Inflammatory macrophage (primary cell): ENCODE measurements at places on chromosomes 16 and 17.

DNA sequence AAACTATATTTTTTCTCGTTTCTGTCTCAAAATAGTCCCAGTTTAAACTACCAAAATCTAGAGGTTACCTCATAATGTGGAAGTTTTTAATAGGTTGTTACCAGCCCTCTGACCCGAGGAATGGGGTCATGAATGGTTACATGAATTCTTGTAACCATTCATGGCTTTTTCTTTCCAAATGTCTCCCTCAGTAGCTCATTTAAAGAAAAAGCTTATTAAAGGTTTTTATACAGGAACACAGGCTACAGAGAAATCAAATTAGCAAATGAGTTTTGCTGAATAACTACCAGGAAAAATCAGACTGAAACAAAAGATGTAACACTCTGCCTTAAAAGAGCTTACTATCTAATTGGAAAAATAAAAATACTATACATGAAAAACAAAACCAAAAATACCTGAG is 63.4 kb downstream of the SMURF2 start:
- no peak for DNase-seq

GRCh38 chr16:7271486-7271885 is 61.2 kb upstream of the RBFOX1 start:
- no peak for DNase-seq

- DNase-seq = no peak
Observed at GRCh38 chr16:17395849-17396480, 74.8 kb downstream of the XYLT1 start.

GRCh38 chr16:26530584-26531289 is 536.0 kb upstream of the C16orf82 start:
- DNase-seq = no peak

GRCh38 chr16:89880477-89881367 is 7.3 kb downstream of the TCF25 start:
- DNase-seq = no peak

GRCh38 chr17:6910987-6911603 is 79.6 kb upstream of the TEKT1 start:
- peak; percentile 49 for DNase-seq

GRCh38 chr17:78676412-78677302 is 99.5 kb upstream of the DNAH17 start:
- DNase-seq = no peak

- DNase-seq = no peak
Observed at GRCh38 chr17:49053171-49053829, 56.1 kb downstream of the IGF2BP1 start.

DNA sequence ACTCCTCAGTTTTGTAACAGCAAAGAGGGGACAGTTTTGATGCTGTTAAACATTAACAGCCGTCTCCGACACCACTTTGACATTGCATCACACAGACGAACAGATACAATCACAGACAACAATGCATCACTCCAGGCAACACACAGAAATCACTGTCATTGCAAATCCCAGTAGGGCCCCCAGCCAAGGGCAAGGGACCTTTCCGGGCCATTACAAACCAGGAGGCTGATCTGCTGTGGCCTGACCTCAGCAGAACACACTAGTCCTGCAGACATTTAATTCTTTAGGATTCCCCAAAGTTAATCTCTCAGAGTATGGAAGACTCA is 136.2 kb upstream of the RCVRN start:
- no peak for DNase-seq

- no peak for DNase-seq
Observed at GRCh38 chr17:8941980-8942622, 23.4 kb downstream of the PIK3R5 start.

- DNase-seq = no peak
Observed at GRCh38 chr16:68355447-68356248, 44.8 kb downstream of the PRMT7 start.

DNA sequence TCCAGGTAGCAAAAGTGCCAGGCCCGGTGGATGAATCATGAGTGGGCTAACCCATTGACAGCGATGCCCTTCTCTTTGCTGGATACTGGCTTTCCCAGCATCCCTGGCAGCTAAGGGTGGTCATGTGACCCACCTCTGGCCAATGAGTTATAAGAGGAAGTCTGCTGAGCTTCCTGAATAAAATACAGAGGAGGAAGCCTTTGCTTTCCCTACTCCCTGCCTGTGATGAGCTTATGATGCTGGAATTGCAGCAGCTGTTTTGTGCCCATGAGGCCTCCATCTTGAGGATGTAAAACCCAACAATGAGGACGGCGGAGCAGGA is 15.0 kb upstream of the ATP2A3 start:
- peak; percentile 35 for DNase-seq

GRCh38 chr16:6206080-6206479 is 1108.5 kb upstream of the EEF2KMT start:
- DNase-seq = no peak

DNA sequence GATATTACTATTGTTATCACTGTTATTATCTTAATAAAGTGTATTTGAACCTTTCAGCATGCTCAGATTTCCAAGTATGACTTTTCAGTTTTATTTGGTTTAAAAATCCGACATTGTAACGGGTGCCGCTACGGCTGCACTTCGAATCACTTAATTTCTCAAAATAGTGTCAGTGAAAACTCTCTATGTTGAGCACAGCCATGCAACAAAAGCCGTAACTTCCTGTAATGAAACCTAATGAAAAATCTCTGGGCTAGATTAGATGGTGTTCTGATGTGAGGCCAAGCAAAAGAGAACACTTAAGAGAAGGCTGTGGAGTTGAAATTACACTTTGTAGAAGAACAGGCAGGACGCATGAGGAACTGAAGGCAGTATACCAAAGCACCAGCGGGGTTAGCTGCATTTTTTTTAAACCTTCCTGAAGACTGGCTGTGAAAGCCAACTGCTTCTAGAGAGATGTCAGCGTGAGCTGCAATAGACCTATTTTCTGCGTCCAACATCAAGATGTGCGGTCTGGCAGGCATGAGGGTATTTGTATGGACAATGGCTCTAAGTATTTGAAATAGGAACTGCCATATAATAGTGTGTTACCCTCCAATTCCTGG is 1545.0 kb upstream of the GOT2 start:
- DNase-seq = no peak

GRCh38 chr17:66537502-66537901 is 235.1 kb downstream of the PRKCA start:
- DNase-seq = no peak

DNA sequence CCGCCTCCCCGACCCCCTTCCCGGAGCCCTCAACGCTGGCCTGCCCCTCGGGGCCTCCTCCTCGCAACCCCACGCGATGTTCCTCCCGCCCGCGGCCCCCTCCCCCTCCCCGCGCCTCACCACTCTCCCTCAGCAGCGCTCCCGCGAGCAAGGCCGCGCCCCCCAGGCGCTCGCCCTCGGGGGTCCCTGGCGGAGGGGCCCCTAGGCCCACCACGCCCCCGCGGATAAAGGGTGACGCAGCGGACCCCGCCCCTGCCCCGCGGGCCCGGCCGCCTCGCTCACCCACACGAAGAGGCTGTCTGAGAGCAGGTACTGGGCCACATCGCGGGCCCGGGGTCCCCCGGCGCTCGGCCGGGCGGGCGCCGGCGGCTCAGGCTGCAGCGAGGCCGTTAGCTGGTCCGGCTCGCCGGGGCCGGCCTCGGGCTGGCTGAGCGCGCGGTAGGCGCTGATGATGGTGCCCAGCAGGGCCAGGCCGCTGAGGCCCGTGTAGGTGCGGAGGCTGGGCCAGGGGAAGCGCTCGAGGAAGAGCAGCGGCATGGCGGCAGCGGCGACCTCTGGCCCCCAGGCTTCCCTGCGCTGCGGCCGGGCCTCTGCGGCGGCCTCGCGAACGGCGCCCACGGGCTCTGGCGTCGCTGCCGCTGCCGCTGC is 430 bp downstream of the AMFR start:
- no peak for DNase-seq

GRCh38 chr16:14004729-14005315 is 66.3 kb upstream of the MRTFB start:
- peak; percentile 33 for DNase-seq

DNA sequence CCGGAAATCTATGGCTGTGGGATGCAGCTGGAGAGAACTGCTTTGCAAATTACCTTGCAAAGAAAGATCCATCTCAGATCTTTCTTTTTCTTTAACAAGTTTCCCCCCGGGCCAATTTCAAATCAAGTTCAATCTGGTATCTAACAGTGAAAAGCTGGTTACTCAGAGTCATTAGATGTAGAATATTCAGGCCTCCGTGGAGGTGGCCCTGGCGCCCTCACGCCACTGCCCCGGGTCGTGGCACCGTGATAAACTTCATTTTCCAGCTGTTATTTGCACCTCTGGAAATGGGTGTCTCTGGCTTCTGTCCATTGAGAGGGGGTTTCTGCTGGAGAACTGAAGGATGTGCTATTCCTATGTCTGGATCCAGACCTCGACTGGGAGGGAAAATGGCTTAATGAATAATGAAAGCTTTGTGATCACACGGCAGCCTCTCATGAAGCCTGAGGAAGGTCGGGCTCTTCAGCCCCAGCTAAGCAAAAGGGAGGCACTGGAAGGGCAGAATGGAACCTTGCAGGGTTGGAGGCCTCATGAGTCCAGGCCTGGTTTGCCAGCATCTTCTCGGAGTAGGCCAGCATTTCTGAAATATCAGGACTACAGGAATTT is 30.5 kb downstream of the CACNG4 start:
- no peak for DNase-seq

GRCh38 chr17:67637901-67638641 is 79.7 kb upstream of the NOL11 start:
- DNase-seq = no peak

- DNase-seq = no peak
Observed at GRCh38 chr17:19322861-19323260, 39.7 kb downstream of the B9D1 start.

DNA sequence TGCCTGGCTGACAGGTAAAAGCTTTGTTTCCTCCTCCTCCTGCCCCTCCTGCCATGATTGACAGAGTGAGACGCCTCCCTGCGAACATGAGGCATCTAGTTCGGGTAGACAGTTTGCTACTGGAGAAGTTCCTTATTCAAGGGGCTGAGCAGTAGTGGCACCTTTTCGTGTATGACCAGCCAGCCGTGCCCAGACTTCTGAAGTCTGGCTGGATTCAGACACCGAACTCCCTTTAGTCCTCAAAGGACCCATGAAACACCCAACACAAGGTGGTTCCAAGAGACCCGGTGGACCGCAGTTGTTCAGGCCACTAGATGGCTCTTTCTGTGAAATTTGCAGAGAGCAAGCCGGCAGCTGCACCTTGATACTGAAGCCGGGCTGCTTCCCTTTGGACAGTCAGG is 192.8 kb downstream of the XYLT1 start:
- no peak for DNase-seq

GRCh38 chr16:26905336-26905735 is 161.4 kb upstream of the C16orf82 start:
- DNase-seq = no peak

GRCh38 chr17:72315122-72315913 is 194.5 kb downstream of the SOX9 start:
- no peak for DNase-seq

DNA sequence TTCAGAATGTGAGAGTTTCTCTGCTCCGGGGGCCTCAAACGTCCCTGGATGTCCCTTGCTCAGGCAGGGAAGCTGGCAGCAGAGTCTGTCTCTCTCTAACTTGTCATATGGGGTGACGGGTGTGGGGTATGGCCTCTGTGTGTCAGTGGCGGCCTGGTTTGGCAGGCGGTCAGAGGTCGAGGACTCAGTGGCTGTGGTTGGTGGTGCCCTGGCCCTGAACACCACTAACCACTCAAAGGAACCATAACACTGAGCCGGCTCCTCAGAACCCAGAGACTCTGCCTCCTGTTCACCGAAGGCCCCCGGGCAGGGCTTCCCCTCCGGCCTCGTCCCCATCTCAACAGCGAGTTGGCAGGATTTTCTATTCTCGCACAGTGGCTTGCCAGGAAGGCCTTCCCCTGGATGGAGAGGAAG is 677 bp downstream of the P2RX1 start:
- DNase-seq = peak; percentile 20

- no peak for DNase-seq
Observed at GRCh38 chr16:83622010-83622409, 185.8 kb upstream of the HSBP1 start.

DNA sequence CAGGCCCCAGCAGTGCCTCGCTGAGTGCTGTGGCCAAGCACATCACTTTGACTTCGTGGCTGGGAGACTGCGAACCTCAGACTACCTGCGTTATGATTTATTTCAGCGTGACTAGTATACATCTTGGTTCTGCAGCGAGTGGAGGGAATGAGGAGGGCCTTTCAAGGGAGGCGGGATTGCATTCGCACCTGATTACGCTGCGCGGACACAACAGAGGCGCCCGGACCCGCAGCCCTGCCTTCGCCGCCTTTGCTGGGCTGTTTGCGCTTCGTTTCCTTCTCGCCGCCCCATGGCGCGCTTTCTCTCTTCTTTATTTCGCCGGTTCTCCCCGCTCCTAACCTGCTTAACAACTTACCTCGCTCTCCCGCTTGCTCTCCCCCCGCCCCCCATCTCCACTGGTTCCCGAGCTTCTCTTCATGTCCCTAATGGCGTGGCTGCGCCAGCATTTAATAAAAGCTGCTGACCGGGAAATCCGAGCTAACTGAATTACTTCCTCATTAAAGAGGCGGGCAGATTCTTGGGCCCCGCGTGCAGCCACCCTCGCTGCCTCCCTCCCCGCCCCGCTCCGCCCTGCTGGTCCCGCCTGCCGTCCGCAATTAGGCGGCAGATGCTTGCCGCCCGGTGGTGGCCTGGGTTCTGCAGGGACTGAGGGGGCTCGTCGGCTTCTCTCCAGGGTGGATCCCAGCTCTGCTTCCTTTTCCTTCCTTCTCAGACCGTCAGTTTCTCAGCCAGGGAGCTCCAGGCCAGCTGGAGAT is 257.6 kb upstream of the SDK2 start:
- peak; percentile 60 for DNase-seq

DNA sequence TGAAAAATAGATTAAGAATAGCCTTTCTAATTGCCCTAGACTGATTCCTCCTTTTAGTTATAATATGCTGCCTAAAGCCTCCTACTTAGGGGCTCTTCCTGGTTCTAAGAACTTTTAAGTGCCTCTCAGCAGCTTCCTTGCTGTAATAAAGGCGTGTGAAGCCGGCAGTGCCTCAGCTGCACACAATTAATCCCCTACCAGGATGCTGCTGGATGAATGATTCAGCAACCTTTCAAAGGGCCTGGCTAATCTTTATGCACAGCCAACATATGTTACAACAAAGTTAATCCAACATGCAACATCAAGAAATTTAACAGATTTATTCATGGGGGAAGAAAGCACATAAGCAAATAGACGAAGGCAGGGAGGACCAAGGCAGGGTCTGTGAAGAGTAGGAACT is 145.2 kb downstream of the PMP22 start:
- no peak for DNase-seq

- no peak for DNase-seq
Observed at GRCh38 chr17:59527931-59528330, 37.5 kb upstream of the DHX40 start.

- DNase-seq = peak; percentile 87
Observed at GRCh38 chr16:70428178-70428998, 10.5 kb downstream of the ST3GAL2 start.
